Stimulated activated CD4-positive, alpha-beta T cell treated with anti-CD3 and anti-CD28 coated beads, TNF-alpha, amount 100 ng/mL, for 1 hour (primary cell): ENCODE measurements at places on chromosomes 13 and 19.

GRCh38 chr19:47351548-47351947 is 2.4 kb downstream of the DHX34 start:
- no peak for DNase-seq

DNA sequence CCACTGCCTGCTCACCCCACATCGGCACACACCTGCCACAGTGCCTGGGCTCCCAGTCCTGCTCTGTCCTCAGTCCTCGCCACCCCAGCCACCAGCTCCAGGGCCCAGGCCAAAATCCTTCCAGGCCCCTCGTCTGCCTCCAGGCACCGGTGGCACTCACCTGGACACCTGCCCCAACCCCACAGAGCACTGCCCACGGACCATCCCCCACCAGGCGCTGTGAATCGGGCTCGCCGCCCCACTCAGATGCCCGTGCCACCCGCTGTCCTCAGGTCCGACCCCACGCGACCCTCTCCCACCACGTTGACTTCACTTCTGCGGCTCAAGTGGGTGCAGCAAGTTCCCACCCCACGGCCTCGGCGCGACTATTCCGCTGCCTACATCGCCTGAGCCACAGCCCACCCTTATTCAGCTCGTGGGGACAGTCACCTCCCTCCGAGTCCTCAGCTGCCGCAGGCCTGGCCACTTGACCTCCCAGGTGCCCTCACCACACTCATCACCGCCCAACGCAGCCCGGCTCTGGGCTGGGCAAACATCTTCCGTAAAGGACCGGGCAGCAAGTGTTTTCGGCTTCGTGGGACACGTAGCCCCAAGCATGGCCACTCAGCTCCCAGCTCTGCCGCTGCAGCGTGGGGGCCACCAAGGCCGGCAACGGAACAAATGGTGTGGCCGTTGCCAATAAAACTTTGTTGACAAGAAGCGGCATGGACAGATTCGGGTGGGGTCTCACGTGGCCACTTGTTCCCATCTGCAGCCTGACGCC is 5.7 kb downstream of the PIP5K1C start:
- DNase-seq = no peak

DNA sequence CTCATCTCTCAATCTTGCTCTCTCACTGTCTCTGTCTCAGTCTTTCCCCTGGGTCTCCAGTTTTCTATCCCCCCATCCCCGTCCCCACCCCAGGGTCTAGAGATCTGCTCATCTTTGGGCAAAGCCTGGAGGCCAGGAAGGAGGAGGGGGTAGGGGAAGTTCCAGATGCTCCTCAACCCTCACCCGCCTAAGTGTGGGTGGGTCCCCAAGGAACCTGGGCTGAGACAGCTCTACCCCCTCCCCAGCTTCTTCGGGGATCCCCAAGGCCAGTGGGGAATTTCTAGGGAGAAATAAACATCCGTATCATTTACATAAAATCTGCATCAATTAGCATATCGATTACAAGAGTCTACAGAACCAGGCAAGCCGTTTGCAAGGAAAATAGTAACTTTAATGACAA is 31.8 kb upstream of the SEMA6B start:
- no peak for DNase-seq

DNA sequence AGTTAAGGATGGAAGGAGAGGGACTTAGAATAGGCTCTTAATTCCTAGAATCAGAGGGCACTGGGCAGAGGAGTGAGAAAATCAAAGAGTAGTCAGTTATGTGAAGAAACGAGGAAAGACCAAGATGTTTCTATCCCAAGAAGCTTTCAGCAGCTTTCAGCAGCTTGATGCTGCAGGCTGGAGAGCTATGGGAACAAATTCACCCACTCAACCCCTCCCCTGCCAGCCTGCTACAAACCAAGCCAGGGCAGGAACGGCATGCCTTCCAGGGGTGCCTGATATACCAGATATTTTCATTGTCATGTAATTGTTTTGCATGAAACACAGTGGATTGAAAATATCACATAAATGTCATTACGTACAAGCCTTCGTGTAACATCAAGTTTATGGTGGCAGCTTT is 262.2 kb downstream of the FGF14 start:
- DNase-seq = no peak

DNA sequence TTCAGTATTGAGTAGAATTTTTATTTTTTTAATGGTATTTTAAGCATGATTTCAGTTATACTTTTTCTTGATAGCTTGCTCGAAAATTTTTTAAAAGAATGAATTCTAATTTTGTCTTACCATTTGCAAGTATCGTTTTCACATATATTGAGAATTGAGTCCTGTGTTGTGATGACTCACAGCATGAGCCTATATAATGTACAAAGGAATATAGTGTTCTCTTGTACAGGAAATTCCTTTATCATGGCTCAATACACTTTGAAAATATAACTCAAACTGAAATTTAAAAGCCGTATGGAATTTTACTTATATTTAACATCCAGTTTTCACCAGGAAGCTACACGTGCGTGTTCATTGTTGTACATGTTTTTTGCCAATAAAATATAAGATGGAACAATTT is 161.1 kb upstream of the TMTC4 start:
- DNase-seq = no peak

GRCh38 chr13:20796791-20797508 is 23.2 kb upstream of the EEF1AKMT1 start:
- DNase-seq = no peak

DNA sequence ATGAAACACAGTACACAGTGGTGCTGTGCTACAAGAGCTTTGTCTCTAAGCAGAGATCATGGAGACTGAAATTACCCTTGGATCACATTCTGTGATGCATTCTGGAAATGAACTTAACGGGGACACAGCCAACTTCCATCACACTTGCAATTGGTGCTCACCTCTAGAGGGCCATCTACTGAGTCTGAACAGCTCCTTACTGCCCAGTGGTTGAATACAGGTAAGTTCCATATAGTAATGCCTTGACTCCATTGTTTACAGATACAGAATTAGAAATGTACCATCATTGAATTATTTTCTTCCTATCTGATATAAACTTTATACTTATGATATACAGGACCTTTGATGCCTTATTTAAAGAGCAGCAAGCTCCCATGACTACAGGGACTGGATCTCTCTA is 686.4 kb downstream of the PCDH9 start:
- no peak for DNase-seq

GRCh38 chr13:96314974-96315373 is 225.1 kb downstream of the HS6ST3 start:
- DNase-seq = no peak

DNA sequence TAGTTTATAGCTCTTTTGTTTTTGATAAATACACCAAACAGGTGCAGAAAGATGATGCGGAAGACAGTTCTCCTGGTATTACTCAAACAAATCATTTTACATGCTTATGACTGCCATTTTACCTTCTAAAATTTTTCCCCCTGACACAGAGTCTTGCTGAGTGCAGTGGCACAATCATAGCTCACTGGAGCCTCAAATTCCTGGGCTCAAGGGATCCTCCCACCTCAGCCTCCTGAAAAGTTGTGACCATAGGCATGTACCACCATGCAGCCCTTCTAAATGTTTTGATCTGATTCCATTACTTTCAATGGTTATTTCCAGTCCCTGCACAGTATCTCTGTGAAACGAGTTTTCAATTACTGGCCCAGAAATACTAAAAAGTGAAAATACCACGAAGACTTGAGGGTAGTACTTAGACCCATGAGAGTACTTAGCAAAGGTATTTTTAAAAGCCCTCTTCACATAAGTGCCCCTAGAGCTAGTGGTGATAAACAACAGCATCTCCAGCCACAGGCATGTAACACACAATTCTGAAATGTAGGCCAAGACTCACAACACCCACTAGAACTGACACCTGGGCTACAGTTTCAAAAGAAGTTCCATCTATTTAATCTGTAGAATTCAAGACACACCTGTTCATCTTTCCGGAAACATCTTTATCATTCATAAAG is 11.3 kb downstream of the HSPH1 start:
- no peak for DNase-seq

DNA sequence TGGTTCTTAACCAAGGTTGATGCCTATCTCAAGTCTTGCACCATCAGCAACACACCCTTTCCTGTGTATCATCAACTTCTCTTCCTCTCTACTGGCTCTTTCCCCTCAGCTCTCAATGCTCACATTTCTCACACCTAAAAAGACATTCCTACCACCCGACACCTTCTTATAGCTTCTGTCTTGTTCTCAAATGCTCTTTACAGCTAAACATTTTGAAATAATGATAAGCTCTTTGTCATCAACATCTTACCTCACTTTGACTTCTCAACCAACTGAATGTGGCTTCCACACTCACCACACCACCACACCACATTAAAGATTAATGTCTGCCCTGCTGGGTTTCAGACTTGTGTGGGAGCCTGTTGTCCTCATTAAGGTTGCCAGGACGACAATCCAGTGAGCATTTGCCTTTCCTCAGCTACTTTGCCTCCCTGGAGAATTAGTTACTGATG is 67.8 kb downstream of the RXFP2 start:
- no peak for DNase-seq

GRCh38 chr19:18434411-18435175 is 3.3 kb downstream of the ISYNA1 start:
- no peak for DNase-seq

GRCh38 chr13:109785141-109785891 is 1.1 kb downstream of the IRS2 start:
- no peak for DNase-seq

GRCh38 chr13:96948127-96948526 is 46.1 kb downstream of the OXGR1 start:
- no peak for DNase-seq

DNA sequence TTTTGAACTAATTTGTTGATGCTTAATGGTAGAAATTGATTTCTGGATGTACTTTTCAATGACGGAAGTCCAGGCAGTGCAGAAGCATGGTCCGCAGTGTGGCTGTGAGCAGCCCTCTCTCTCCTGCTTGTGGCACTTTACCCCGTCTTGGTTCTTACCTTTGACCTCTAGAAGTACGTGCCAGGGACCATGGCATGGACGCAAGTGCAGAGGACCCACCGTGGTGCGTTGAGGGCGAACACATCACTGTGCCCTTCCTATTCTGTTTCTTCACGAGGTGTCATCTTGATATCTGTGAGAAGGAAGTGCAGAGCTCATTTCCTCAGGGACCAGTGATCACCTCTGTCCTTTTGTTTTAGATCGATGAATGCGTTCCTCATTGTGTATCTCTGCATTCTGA is 135.2 kb downstream of the ATP11A start:
- no peak for DNase-seq

GRCh38 chr13:103487841-103488240 is 421.6 kb upstream of the SLC10A2 start:
- DNase-seq = no peak

- DNase-seq = no peak
Observed at GRCh38 chr19:44796701-44797115, 12.2 kb upstream of the BCAM start.

- no peak for DNase-seq
Observed at GRCh38 chr19:21474671-21475181, 30.7 kb upstream of the ZNF429 start.

- DNase-seq = no peak
Observed at GRCh38 chr13:26420282-26420960, 137.1 kb upstream of the WASF3 start.

DNA sequence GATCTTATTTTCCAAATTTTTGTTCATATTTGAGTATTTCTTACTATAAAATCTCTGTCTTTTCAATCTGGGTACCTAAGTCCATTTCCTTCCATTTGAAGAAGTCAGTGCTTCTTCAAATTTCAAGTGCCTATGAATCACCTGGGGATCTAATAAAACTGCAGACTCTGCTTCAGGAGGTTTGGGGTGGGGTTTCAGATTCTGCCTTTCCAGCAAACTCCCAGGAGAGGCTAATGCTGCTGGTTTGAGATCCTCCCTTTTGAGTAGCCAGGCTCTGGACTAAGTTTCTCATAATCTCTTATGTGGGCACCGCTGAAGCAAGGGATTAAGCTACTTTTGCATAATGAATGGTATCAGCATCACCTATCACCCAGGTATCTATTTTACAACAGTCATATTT is 242.4 kb downstream of the RGCC start:
- DNase-seq = no peak

GRCh38 chr13:69761581-69761980 is 346.0 kb upstream of the ATXN8OS start:
- DNase-seq = no peak

DNA sequence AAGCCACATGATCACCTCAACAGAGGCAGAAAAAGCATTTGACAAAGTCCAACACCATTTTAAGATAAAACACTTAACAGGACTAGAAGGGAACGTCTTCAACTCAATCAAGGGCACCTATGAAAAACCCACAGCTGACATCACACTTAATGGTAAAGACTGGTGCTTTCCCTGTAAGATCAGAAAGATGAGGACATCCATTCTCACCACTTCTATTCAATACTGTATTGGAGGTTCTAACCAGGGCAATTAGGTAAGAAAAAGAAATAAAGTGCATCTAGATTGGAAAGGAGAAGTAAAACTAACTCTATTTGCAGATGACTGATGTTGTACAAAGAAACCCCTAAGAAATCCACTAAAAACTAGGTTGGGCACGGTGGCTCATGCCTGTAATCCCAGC is 11.2 kb upstream of the AKAP8 start:
- no peak for DNase-seq
